T47D (cell line): ENCODE measurements at places on chromosomes 1 and 21.

- no peak for DNase-seq
Measured at GRCh38 chr1:54357967-54358366, 48.2 kb downstream of the SSBP3 start.

DNA sequence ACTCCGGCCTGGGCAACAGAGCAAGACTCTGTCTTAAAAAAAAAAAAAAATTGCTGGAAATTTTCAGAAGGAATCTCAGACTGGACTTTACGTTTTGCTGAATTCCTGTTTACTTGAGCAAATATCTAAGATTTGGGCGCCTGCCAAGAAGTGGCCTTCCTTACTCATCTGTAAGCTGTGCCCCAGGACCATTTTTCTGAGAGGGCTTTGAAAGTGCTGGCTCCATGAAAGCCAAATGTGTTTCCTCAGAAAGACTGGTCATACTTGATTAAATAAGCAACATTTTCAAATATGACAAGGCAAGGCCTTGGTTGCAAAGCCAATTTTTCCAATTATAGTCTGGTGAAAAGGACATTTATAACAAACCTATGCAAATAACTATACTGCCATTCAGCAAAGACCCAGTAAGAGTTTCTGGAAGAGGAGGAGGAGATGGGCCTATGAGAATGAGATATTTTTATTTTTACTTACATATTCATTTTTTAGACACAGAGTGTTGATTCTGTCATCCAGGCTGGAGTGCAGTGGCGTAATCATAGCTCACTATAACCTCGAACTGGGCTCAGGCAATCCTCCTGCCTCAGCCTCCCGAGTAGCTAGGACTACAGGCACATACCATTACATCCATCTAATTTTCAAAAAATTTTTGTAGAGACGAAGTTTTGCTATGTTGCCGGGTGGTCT, 56.3 kb upstream of the HTR1D start:
- no peak for DNase-seq

- DNase-seq = no peak
Measured at GRCh38 chr1:206872139-206872538, 6.7 kb downstream of the IL20 start.

DNA sequence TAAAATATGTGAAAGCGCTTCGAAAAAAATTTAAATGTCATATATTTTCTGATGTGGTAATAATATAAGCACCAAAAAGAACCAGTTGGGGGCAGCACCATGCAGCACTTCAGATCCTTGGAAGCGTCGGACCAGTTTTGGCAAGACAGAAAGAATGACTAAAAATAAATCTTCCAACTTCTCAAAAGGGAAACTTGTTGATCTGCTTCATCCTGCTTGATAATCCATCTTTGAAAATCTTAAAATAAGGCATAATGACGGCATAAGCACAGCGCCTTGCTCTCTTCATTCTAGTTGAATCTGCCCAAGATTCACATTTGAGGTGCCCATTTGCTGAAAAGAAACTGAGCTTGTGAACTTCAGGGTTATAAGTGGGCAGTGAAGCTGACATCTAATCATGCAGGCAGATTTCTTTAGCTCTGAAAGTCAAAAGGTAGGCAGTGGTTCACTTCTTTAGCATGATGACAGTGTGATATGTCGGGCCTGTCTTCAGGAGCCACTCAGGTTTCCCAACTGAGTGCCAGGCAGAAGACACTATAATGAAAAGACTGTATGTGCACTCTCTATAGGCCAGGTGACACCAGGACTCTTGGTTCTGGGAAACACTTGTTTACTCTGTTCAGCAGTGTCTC, 19.8 kb upstream of the MUTYH start:
- DNase-seq = peak; percentile 73

GRCh38 chr1:201019321-201019977, 4.1 kb downstream of the KIF21B start:
- DNase-seq = peak; percentile 65

- DNase-seq = no peak
Measured at GRCh38 chr1:150807249-150808023, 624 bp downstream of the CTSK start.

- DNase-seq = peak; percentile 4
Measured at GRCh38 chr1:58779801-58780382, 4.0 kb downstream of the JUN start.

- DNase-seq = no peak
Measured at GRCh38 chr1:10738061-10739058, 58.1 kb downstream of the CASZ1 start.

DNA sequence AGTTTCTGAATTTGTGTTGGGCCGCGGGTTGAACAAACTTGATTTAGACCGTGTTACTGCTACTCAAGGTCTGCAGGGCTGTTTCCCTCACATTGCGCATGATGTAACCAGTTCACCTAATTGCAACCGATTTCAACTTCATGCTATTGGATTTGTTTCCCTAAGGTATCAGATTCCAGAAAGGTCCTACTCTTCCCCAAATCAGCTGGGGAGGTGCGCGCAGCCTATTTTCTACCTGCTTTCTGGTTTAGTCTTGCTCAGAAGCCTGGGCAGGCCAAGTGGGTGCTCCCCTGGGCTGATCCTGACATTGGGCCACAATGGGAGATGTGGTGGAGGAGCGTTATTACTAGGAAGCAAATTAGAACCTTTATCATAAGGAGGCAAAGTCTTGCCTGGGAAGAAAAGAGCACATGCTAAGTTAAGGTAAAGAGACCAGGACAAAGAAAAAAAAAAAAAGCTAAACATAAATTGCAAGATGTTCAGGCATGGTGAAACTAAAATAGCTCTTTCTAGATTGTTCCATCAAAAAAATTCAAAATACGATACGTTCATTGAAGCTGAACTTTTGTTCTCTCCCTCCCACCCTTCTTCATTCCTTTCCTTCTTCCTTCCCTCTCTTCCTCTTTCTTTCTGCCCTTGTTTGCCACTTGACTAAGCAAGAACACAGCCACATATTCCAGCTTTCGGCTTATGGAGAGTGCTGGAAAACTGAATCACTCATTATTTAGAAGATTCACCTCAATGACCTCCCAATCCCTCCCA, 28.8 kb upstream of the TARBP1 start:
- DNase-seq = no peak

DNA sequence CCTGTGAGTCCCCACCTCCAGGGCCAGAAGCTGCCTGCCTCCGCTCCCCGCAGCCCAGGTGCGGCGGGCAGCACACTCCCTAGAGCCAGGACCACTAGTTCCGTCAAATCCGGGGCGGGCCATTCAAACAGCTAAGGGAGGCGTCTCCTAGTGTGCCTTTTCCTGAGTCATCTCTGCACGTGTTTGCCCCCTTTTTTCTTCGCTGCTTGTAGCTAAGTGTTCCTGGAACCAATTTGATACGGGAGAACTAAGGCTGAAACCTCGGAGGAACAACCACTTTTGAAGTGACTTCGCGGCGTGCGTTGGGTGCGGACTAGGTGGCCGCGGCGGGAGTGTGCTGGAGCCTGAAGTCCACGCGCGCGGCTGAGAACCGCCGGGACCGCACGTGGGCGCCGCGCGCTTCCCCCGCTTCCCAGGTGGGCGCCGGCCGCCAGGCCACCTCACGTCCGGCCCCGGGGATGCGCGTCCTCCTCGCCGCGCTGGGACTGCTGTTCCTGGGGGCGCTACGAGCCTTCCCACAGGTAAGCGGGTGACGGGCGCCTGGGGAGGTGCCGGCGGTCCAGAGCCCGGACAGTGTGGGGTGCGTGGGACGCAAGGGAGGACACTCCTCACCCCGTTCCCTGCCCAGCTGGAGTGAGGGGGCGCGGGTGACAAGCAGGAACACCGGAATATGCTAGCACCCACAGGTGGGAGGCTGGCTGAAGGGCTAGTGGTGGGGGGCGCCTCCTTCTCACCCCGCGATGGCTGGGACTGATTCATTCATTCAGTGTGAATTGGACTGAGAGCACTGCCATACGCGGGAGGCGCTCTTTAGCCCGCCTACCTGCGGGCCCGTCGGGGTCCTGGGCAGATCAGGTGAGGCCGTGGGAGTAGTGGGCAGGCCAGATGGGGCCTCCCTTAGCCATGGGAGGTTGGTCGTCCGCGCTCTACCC, at the start of gene TNFRSF8:
Gene TNFRSF8 (plus strand): TSS at position 163 of the 932 bp plus-strand sequence. CDS start 296 bp downstream, at position 459.
- DNase-seq = no peak

GRCh38 chr1:48051466-48052126, 54.4 kb upstream of the TRABD2B start:
- DNase-seq = no peak

DNA sequence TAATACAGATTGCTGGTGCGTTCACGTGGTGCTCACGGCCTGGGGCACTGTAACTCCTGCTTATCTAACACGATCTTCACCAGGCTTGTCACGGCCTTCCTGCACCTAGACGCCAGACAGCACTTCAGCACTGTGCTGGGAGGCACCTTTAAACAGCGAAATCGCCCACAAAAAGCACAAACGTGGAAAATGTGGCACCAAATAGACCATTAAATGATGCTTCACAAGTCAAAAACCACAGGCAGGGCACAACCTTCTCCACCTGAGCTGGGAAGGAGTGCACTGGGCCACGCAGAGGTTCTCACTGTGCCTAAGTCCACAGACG, 20.0 kb downstream of the IBA57 start:
- no peak for DNase-seq

GRCh38 chr1:209454340-209454994, 129.0 kb upstream of the CAMK1G start:
- no peak for DNase-seq
